Head of caudate nucleus (tissue), 42 donors: ENCODE measurements at places on chromosomes 3 and 15.

GRCh38 chr3:29628795-29629194 is 347.9 kb downstream of the RBMS3 start:
- no peak for DNase-seq

- no peak for DNase-seq
Measured at GRCh38 chr15:72983801-72984545, 68.3 kb upstream of the NEO1 start.

- no peak for DNase-seq
Measured at GRCh38 chr3:179852142-179852905, 184.4 kb downstream of the PEX5L start.

DNA sequence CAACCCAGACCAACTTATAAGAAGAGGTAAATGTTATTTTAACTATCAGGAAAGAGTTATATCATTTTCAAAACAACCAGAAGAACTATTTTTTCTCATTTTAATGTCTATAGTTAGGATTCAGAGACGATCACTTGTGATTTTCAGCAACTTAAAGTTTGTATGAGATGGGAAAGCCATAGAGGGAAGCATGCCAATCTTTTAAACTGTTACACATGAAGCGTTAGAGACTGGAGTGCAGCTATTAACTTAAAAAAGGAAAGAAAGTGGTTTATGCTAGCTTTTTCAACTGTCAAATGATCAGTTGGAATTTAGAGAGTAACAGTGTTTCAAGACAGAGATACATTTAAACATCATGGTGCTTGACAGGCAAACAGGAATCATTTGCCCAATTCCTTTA is 91.7 kb upstream of the LPP start:
- DNase-seq, result no peak

DNA sequence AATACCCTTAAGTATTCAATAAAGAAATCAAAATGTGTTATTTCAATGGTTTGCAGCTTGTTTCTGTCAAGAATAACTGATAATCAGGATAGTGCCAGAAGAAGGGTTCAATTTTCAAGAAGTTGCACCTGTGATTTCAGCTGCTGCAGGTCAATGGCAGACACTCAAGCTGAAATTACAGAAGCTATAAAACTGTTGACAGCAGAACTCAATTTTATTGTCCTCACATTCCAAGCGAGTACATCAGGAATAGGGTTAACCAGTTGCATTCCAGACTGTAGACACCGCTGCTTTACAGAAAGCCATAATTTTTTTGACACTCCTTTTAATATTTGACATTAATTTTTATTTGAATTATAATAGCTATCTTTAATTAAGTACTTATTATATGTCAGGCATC is 364.1 kb downstream of the CGGBP1 start:
- no peak for DNase-seq

GRCh38 chr3:150096700-150097587 is 126.2 kb upstream of the PFN2 start:
- no peak for DNase-seq

- DNase-seq, result no peak
Measured at GRCh38 chr3:87654184-87654583, 377.8 kb upstream of the POU1F1 start.

GRCh38 chr15:73908030-73908821 is 18.0 kb upstream of the LOXL1 start:
- peak; percentile 81 for DNase-seq

DNA sequence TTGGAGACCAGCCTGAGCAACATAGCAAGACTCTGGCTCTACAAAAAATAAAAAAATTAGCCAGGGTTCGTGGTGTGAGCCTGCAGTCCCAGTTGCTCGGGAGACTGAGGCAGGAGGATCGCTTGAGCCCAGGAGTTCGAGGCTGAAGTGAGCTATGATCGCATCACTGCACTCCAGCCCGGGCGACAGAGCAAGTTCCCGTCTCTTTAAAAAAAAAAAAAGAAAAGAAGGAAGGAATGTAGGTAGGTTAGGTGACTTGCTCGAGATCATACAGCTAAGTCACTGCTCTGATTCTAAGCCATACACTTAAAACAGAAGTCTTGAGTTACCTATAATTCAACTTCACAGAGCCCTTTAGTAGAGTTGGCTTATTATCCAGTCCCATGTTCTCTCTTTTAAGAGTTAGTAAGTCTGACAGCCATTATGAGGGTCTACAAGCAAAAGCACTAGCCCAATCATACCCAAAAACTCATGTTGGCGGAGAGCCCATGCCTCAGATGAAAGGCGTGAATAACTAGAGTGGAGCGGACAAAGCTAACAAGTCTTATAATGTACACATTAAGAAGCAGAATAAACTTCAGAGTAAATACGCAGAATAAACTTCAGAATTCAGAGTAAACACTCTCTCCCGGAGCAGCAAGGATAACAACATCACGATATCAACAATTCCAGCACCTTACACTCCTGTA is 768 bp downstream of the AAGAB start:
- no peak for DNase-seq

DNA sequence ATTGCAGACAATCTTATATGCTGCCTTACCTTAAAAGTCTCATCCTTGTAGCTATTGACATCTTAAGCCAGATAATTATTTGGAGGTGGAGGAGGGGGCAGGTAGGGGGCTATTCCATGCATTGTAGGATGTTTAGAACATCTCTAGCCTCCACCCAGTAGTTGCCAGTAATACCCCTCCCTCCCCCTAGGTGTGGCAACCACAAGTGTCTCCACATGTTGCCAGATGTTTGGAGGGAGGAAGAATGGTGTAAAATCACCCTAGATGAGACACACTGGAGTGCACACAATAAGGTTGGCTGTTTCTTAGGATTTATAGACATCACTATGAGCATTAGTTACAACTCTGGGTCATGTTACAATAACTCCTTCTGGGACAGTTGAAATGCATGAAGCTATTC is 27.4 kb downstream of the GORASP1 start:
- DNase-seq, result no peak
